Right cardiac atrium (tissue), 5 donors: ENCODE measurements at places on chromosomes 4 and X. TPM values are rescaled to one million over a fixed set of nuclear protein-coding genes. Genes with fewer than 3 reads are reported as not detected.
A peak's percentile ranks its signal among the peaks of the same experiment; 100 is the strongest.

POU3F4 gene
- not detected for polyA plus RNA-seq

- peak; percentile 64 for DNase-seq
These were observed 689 bp upstream of the TMA16 start for GRCh38 chr4:163493643-163494359.

- no peak for DNase-seq
These were observed 114.5 kb upstream of the FAM9C start for GRCh38 chrX:13158911-13159310.

DNA sequence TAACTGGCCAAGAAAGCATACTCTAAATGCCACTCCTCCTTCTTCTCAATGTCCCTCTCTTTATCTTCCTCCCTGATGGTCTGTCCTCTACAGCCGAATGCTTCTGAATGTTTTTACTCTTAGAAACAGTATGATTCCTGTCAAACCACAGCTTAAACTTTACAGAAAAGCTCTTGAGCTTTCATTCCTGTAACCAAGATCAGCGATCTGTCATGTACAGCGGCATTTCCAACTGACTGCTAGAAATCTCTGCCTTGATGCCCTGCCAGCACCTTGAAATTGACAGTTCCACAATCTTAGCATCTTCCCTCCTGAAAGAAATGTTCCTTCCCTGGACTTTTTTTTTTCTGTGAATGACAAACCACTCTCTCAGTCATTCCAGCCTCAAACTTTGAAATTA, 11.5 kb upstream of the GATB start:
- DNase-seq = no peak
